ENCODE measurements at places on chromosomes 13 and 19. TPM values are rescaled to one million over a fixed set of nuclear protein-coding genes. Genes with fewer than 3 reads are reported as not detected.

Gene BICRA
- 6.9 TPM for polyA plus RNA-seq

Gene WDR88
- polyA plus RNA-seq = not detected

Gene SYNGR4
- polyA plus RNA-seq = not detected

Gene ZNF578
- polyA plus RNA-seq = 0.65 TPM

Gene BCL3
- 63.7 TPM for polyA plus RNA-seq

Gene C19orf85
- not detected for polyA plus RNA-seq

Gene PEX11G
- polyA plus RNA-seq = 4.7 TPM

Gene GRIN3B
- 2.3 TPM for polyA plus RNA-seq

Gene BRSK1
- polyA plus RNA-seq = 0.94 TPM

Gene LPAR6
- polyA plus RNA-seq = 16.4 TPM

Gene OR7D2
- polyA plus RNA-seq = not detected

Gene ARID3A
- 17.0 TPM for polyA plus RNA-seq

Gene DAND5
- polyA plus RNA-seq = 0.01 TPM

Gene ERCC2
- 11.9 TPM for polyA plus RNA-seq

Gene KLK15
- polyA plus RNA-seq = not detected

Gene ZNF491
- 0.54 TPM for polyA plus RNA-seq

Gene EEF1AKMT1
- 6.7 TPM for polyA plus RNA-seq

Gene PDE4C
- 4.8 TPM for polyA plus RNA-seq

Gene CABP5
- 0.07 TPM for polyA plus RNA-seq

Gene IFNL1
- not detected for polyA plus RNA-seq

Gene ICAM5
- 15.0 TPM for polyA plus RNA-seq

Gene GFY
- polyA plus RNA-seq = not detected

Gene ZIC2
- not detected for polyA plus RNA-seq

Gene NLRP11
- polyA plus RNA-seq = not detected

Gene CYP4F2
- polyA plus RNA-seq = not detected

Gene TTYH1
- 0.05 TPM for polyA plus RNA-seq

Gene GAPDHS
- polyA plus RNA-seq = not detected

Gene MYO1F
- 46.1 TPM for polyA plus RNA-seq

Gene BRCA2
- polyA plus RNA-seq = 0.85 TPM

Gene CEACAM20
- not detected for polyA plus RNA-seq

Gene PCDH20
- polyA plus RNA-seq = 1.3 TPM

Gene DMKN
- 278 TPM for polyA plus RNA-seq

Gene JAK3
- 5.2 TPM for polyA plus RNA-seq

Gene CGB8
- polyA plus RNA-seq = not detected

Gene HNRNPM
- 243 TPM for polyA plus RNA-seq

Gene ZNF296
- 1.9 TPM for polyA plus RNA-seq

Gene CYP2S1
- 5.2 TPM for polyA plus RNA-seq

Gene IGFL3
- polyA plus RNA-seq = not detected

Gene LNX2
- 14.3 TPM for polyA plus RNA-seq

Gene TEX26
- 0.67 TPM for polyA plus RNA-seq

Gene CRX
- polyA plus RNA-seq = 0.02 TPM

Gene CACNG8
- polyA plus RNA-seq = 0.06 TPM

Gene CLEC4M
- 2.5 TPM for polyA plus RNA-seq

Gene VN1R2
- polyA plus RNA-seq = not detected

Gene CYP2F1
- 10.0 TPM for polyA plus RNA-seq

Gene C19orf33
- polyA plus RNA-seq = 687 TPM

Gene CEACAM3
- polyA plus RNA-seq = 1.2 TPM

Gene SIGLEC5
- not detected for polyA plus RNA-seq

Gene C19orf67
- 0.38 TPM for polyA plus RNA-seq

Gene WDR18
- 43.4 TPM for polyA plus RNA-seq

Gene ZNF460
- 4.0 TPM for polyA plus RNA-seq

Gene KIR2DL1
- polyA plus RNA-seq = 0.16 TPM

Gene ZNF585A
- 12.7 TPM for polyA plus RNA-seq

Gene PRX
- polyA plus RNA-seq = 16.9 TPM

Gene ARL11
- polyA plus RNA-seq = 3.0 TPM

Gene PSG3
- polyA plus RNA-seq = not detected

Gene KLF12
- polyA plus RNA-seq = 0.77 TPM
